Dermis microvascular lymphatic vessel endothelial cell (primary cell): ENCODE measurements at places on chromosomes 16 and 17. TPM values are rescaled to one million over a fixed set of nuclear protein-coding genes. Genes with fewer than 3 reads are reported as not detected.

KRT40 gene
- total RNA-seq, result not detected in 2 replicates

CRISPLD2 gene
- total RNA-seq, result under 0.01 and 0.13 TPM in 2 replicates

BAHCC1 gene
- 2.1 and 6.3 TPM in 2 replicates for total RNA-seq

SLC13A2 gene
- total RNA-seq, result not detected in 2 replicates

BAIAP3 gene
- 0.64 and 1.6 TPM in 2 replicates for total RNA-seq
